SJCRH30 (cell line): ENCODE measurements at places on chromosomes 6 and 20. TPM values are rescaled to one million over a fixed set of nuclear protein-coding genes. Genes with fewer than 3 reads are reported as not detected.

DNA sequence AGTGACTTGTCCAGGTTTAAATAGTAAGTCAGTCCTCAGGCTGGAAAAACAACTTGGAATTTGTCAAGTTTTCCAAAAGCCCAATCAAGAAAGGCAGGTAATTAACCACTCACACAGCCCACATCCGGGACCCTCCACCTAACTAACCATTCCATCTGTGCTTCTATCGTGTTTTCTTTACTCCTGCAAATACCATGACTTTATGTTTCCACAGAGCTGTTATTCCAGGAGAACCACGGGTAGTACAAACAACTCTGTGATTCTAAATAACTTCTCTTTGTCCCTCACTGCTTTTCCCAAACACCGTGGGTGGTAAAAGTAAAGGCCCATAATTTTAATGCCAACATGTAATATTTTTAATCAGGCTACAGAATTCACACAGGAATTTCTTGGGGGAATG, 49.6 kb upstream of the NT5E start:
- DNase-seq: no peak

DNA sequence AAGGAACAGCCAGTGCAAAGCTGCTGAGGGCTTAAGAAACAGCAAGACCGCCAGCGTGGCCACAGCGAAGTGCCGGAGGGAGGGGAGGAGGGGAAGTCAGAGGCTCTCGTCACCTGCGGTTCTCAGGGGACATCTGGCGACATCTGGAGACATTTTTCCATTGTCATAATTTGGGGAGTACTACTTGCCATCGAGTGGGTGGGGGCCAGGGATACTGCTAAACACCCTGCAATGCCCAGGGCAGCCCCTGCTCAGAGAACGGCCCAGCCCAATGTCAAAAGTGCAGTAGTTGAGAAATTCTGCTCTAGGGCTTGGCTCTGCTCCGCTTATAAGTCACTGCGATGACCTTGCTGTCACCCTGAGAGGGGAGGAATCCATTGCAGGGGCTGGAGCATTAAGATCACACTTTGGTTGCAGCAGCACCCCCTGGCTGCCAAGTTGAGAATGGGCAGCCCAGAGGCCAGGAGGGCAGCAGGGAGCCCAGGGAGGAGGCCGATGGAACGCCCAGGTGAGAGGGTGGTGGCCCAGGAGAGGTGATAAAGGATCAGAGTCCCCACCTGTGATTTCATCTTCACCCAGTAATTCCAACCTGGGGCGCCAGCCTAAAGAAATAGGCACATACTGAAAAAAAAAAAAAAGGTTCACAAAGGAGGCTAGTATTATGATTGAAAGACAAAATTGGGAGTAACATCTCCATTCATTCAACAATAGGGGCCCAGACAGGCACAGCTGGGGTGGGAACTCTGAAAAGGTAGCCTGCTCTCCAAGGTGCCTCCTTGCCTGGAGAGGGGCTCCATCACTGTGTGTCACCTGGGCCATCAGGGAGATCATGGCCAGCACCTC, 218.2 kb downstream of the BMP7 start:
- DNase-seq: peak; percentile 68

GRCh38 chr6:19538096-19538495, 299.1 kb upstream of the ID4 start:
- no peak for DNase-seq

DNA sequence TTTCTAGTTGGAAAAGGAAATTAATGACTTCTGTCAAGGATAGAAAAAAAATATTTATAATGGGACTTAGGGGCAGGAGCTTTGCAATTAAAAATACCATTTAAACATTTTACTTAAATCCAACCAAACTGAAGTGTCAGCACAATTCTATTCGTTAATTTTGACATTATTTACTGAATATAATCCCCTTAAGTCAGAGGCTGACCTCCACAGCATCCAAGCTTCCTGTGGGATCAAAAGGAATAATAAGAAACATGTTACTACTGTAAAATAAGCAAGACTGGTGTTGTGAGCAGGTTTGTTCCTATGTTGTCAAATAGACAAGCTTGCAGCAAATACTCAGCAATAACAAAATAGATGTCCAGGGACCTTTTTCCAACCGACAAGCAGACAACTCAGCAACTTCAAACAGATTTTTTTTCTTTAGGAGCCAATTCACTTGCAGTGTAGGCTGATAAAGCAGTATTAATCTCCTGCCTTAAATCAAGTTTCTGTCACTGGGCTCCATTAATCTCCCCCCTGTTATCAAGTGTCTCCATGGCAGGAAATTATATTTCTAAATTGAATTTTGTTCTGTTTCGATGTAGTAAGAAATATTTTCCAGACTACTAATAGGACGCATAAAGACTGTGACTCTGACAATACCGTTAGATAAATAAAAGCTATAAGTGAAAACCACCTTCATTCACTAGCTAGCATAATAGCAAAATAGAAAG, 157.4 kb downstream of the HACE1 start:
- no peak for DNase-seq

- no peak for DNase-seq
Measured at GRCh38 chr6:49550492-49551077, at the start of gene C6orf141. TSS of gene C6orf141 (plus strand) at chr6:49550668. CDS start at chr6:49550793, 125 bp downstream.

The ZBP1 gene
- total RNA-seq: 0.02 TPM in 1 of 2 replicates, not detected in the other
